Regular cardiac myocyte (primary cell): ENCODE measurements at places on chromosomes 1 and 21. TPM values are rescaled to one million over a fixed set of nuclear protein-coding genes. Genes with fewer than 3 reads are reported as not detected.

Gene LHX8
- not detected in 2 replicates for total RNA-seq

Gene KIF17
- total RNA-seq = 1.3 and 5.1 TPM in 2 replicates

Gene ARHGEF16
- 0.28 and 0.38 TPM in 2 replicates for total RNA-seq

Gene SRGAP2
- 35.7 and 47.4 TPM in 2 replicates for total RNA-seq

Gene C1QC
- total RNA-seq = not detected in 2 replicates

Gene ATP1A2
- 0.28 TPM in 1 of 2 replicates, not detected in the other for total RNA-seq
